ENCODE measurements at places on chromosomes 11 and 22. TPM values are rescaled to one million over a fixed set of nuclear protein-coding genes. Genes with fewer than 3 reads are reported as not detected.

The PGM2L1 gene
- 348 TPM for total RNA-seq

The MYEOV gene
- not detected for total RNA-seq

The INCENP gene
- total RNA-seq = 22.6 TPM

The OTOG gene
- total RNA-seq = 0.23 TPM

The OR51E2 gene
- under 0.01 TPM for total RNA-seq

Data from diencephalon (tissue), 1 donor.